Smooth muscle cell of bladder (primary cell): ENCODE measurements at places on chromosomes 4 and X. TPM values are rescaled to one million over a fixed set of nuclear protein-coding genes. Genes with fewer than 3 reads are reported as not detected.

GPR143 gene
- total RNA-seq: not detected in 2 replicates

TCEAL6 gene
- not detected in 2 replicates for total RNA-seq

ZNF711 gene
- 0.14 and 0.37 TPM in 2 replicates for total RNA-seq

DKK2 gene
- 0.09 TPM in 1 of 2 replicates, not detected in the other for total RNA-seq

SAGE1 gene
- under 0.01 TPM in 1 of 2 replicates, not detected in the other for total RNA-seq

TNIP3 gene
- total RNA-seq: under 0.01 and 0.28 TPM in 2 replicates

APBB2 gene
- 30.0 and 36.2 TPM in 2 replicates for total RNA-seq

GRIA3 gene
- 2.0 and 8.1 TPM in 2 replicates for total RNA-seq

GAGE1 gene
- total RNA-seq: under 0.01 TPM in 1 of 2 replicates, not detected in the other

MAGEA1 gene
- 0.14 TPM in 1 of 2 replicates, not detected in the other for total RNA-seq

ARX gene
- total RNA-seq: not detected in 2 replicates

PRMT9 gene
- 10.3 and 11.4 TPM in 2 replicates for total RNA-seq

NPY5R gene
- not detected in 2 replicates for total RNA-seq

SSX2B gene
- not detected in 2 replicates for total RNA-seq

XAGE1A gene
- total RNA-seq: not detected in 2 replicates

NAP1L2 gene
- 0.85 and 1.1 TPM in 2 replicates for total RNA-seq

HMX1 gene
- total RNA-seq: not detected in 2 replicates

PLCXD1 gene
- total RNA-seq: 2.6 and 3.8 TPM in 2 replicates

GRK4 gene
- total RNA-seq: 2.4 and 4.1 TPM in 2 replicates

GLRA2 gene
- total RNA-seq: not detected in 2 replicates

RPS6KA6 gene
- total RNA-seq: 12.7 and 15.9 TPM in 2 replicates

MAGEA2 gene
- total RNA-seq: under 0.01 TPM in 1 of 2 replicates, not detected in the other

CPZ gene
- 14.5 and 44.8 TPM in 2 replicates for total RNA-seq

TBC1D19 gene
- 45.3 and 50.1 TPM in 2 replicates for total RNA-seq

INTS6L gene
- 3.6 and 4.2 TPM in 2 replicates for total RNA-seq

MBTPS2 gene
- 6.7 and 7.2 TPM in 2 replicates for total RNA-seq

PITX2 gene
- total RNA-seq: 11.0 and 16.2 TPM in 2 replicates

TFDP3 gene
- not detected in 2 replicates for total RNA-seq

COL25A1 gene
- total RNA-seq: 0.55 and 0.57 TPM in 2 replicates

MAGEA12 gene
- under 0.01 and 0.14 TPM in 2 replicates for total RNA-seq

ARHGAP36 gene
- total RNA-seq: not detected in 2 replicates

ODAPH gene
- not detected in 2 replicates for total RNA-seq

ATP2B3 gene
- under 0.01 TPM in 1 of 2 replicates, not detected in the other for total RNA-seq

ZDHHC15 gene
- under 0.01 TPM in 2 replicates for total RNA-seq

GDI1 gene
- total RNA-seq: 58.6 and 81.1 TPM in 2 replicates

SPANXB1 gene
- not detected in 2 replicates for total RNA-seq

ARHGAP24 gene
- 40.5 and 55.5 TPM in 2 replicates for total RNA-seq

CYP4V2 gene
- total RNA-seq: 14.5 and 19.9 TPM in 2 replicates

SERPINA7 gene
- not detected in 2 replicates for total RNA-seq

SSX1 gene
- total RNA-seq: 0.18 TPM in 1 of 2 replicates, not detected in the other

PCDH18 gene
- 70.4 and 100 TPM in 2 replicates for total RNA-seq

RBPJ gene
- total RNA-seq: 76.1 and 92.3 TPM in 2 replicates

IBSP gene
- not detected in 2 replicates for total RNA-seq

LYAR gene
- 7.7 and 9.8 TPM in 2 replicates for total RNA-seq

SPANXN3 gene
- not detected in 2 replicates for total RNA-seq

VEGFD gene
- 0.14 and 0.46 TPM in 2 replicates for total RNA-seq

RNF175 gene
- total RNA-seq: not detected in 2 replicates

OSTC gene
- total RNA-seq: 208 and 257 TPM in 2 replicates

GPM6B gene
- 0.28 and 0.65 TPM in 2 replicates for total RNA-seq

AFP gene
- total RNA-seq: 0.55 and 0.85 TPM in 2 replicates

MAGEA10 gene
- not detected in 2 replicates for total RNA-seq

ZNF732 gene
- total RNA-seq: 0.14 and 0.18 TPM in 2 replicates

ZNF157 gene
- total RNA-seq: 0.14 TPM in 1 of 2 replicates, not detected in the other

CCDC110 gene
- 1.7 and 2.0 TPM in 2 replicates for total RNA-seq

ARMCX4 gene
- 4.1 and 4.8 TPM in 2 replicates for total RNA-seq

SLITRK2 gene
- total RNA-seq: not detected in 2 replicates
